ENCODE measurements at places on chromosomes 16 and 17.

DNA sequence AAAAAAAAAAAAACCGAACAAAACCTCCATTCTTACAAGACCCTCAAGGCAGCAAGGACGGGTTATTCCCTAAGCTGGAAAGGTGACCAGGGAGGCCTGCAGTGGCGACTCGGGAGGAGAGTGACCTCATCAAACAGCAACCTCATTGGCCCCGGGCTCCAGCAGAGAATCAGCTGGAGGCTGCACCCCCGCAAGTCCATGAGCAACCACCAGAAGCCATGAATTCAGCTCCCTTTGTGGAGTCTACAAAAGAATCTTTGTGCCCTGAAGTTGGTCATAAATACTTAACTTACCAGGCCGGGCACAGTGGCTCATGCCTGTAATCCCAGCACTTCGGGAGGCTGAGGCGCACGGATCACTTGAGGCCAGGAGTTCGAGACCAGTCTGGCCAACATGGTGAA, 80.9 kb upstream of the CREBBP start:
- no peak for DNase-seq

- no peak for DNase-seq
Measured at GRCh38 chr16:73669535-73670274, 621.8 kb upstream of the ZFHX3 start.

DNA sequence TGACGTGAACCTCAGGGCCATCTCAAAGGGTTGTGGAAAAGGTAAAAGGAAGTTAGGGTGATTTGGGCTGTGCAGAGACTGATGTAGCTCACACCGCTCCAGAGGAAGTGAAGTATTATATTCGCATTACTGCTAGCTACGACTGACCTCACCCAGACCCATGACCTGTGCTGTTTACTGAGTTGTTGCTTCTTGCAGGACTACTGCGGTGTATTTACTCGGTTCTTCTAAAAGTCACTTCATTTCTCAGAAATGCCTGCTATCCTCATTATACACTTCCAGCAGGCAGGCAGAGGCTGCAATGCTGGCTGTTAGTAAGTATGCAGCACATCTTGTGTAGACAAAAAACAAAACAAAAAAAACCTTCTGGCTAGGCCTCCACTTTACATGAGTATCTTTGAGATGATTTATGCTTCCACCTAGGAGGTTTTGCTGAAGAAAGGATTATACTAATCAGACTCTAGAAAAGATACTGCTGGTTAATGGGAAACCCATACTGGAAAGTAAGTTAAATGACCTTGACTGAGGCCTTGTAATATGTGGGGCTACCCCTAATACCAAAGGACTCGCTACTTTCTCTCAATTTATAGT, 76.0 kb downstream of the CREBBP start:
- no peak for DNase-seq

- DNase-seq: peak; percentile 65
Measured at GRCh38 chr17:10875430-10875851, 37.6 kb upstream of the PIRT start.

DNA sequence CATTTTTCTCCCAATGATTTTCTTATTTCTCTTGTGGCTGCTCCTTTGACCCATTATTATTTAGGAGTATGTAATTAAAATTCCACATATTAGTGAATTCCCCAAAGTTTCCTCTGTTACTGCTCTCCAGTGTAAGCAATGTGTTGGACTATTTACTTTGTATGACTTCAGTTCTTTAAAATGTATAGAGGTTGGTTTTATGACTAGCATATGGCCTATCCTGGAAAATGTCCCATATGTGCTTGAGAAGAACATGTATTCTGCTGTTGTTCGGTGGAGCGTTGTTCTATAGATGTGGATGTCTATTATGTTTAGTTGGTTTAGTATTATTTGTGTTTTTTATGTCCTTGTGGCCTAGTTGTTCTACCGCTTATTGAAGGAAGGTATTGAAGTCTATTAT, 6.0 kb upstream of the NT5M start:
- DNase-seq: no peak

DNA sequence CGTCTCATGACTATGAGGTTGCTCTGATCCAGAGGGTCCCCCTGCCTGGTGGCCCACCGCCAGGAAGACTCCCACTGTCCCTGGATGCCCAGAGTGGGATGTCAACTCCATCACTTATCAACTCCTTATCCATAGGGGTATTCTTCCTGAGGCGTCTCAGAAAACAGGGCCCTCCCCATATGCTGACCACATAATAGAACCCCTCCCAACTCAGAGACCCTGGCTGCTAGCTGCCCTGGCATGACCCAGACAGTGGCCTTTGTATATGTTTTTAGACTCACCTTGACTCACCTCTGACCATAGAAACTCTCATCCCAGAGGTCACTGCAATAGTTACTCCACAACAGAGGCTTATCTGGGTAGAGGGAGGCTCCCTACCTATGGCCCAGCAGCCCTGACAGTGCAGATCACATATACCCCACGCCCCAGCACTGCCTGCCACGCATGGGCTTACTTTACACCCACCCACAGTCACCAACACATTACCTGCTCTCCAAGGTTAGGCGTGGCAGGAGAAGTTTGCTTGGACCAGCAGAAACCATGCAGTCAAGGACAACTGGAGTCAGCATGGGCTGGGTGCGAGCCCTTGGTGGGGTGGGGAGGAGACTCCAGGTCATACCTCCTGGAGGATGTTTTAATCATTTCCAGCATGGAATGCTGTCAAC, 2.3 kb upstream of the G6PC1 start:
- no peak for DNase-seq

GRCh38 chr16:70490261-70490660, 33.1 kb downstream of the COG4 start:
- DNase-seq: no peak

GRCh38 chr17:38568274-38568673, 37.5 kb downstream of the SRCIN1 start:
- no peak for DNase-seq

All from hindlimb muscle (tissue), 1 donor.